Upper lobe of right lung (tissue), 1 donor: ENCODE measurements at places on chromosomes 3 and 15. TPM values are rescaled to one million over a fixed set of nuclear protein-coding genes. Genes with fewer than 3 reads are reported as not detected.
A peak's percentile ranks its signal among the peaks of the same experiment; 100 is the strongest.

SGO1 gene
- not detected for total RNA-seq

GOLGA6L9 gene
- 3.4 TPM for total RNA-seq

EDEM1 gene
- total RNA-seq: 88.6 TPM

RASA2 gene
- 30.3 TPM for total RNA-seq

CP gene
- total RNA-seq: 3.4 TPM

IL17RB gene
- total RNA-seq: 12.4 TPM

SI gene
- not detected for total RNA-seq

ANKRD63 gene
- total RNA-seq: not detected

CKMT1A gene
- total RNA-seq: 1.9 TPM

SCN5A gene
- total RNA-seq: 0.58 TPM

PAQR9 gene
- not detected for total RNA-seq

CHST2 gene
- total RNA-seq: 8.2 TPM

EPB42 gene
- not detected for total RNA-seq

RARRES1 gene
- total RNA-seq: 41.5 TPM

ZNF619 gene
- 6.8 TPM for total RNA-seq

DNA sequence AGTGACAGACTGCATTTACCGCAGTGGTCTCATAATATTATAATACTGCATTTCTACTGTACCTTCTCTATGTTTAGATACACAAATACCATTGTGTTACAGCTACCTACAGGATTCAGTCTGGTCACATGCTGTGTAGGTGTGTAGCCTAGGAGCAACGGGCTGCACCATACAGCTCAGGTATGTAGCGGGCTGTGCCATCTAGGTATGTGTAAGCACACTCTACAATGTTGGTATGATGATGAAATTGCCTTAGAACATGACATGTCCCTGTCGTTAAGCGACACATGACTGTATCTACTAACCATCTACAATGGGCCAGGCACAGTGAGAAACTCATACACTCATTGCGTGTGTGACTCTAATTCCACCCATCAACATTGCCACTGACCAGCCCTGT lies 85.5 kb upstream of the SEC13 start:
- no peaks in the 10 kb centered on the region for H3K27me3 ChIP-seq
- H3K4me3 ChIP-seq: no peak overlapping the region
- no peak overlapping the region for H3K27ac ChIP-seq
- H3K4me1 ChIP-seq: no peaks in the 10 kb centered on the region
- no peaks in the 10 kb centered on the region for H3K36me3 ChIP-seq

DNA sequence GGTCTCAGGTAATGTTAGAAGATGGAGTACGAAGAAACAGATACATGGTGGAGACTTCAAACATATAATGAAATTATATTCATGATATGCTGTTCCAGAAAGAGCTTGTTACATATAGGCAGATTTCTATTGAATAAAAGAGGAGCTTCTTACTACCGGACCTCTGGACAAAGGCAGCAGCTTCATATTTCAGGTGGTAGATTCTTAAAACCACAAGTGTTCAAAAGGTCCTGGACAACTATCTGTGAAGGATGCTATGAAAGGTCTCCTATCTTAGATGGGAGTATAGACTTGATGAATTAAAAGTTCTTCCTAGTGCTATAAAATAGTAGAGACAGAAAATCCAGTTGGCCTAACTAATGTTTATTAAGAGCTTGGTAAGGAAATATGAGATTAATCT lies 43.2 kb downstream of the MYLK start:
- H3K27ac ChIP-seq: no peak overlapping the region
- no peaks in the 10 kb centered on the region for H3K27me3 ChIP-seq
- no peak for DNase-seq
- no peak overlapping the region for H3K4me3 ChIP-seq
- no peaks in the 10 kb centered on the region for H3K4me1 ChIP-seq
- H3K36me3 ChIP-seq: no peaks in the 10 kb centered on the region

GRCh38 chr3:123521179-123521969 lies 63.5 kb downstream of the HACD2 start:
- no peak overlapping the region for H3K27ac ChIP-seq
- H3K27me3 ChIP-seq: no peaks in the 10 kb centered on the region
- peaks cover 11% of the 10 kb centered on the region for H3K36me3 ChIP-seq
- no peak for DNase-seq

DNA sequence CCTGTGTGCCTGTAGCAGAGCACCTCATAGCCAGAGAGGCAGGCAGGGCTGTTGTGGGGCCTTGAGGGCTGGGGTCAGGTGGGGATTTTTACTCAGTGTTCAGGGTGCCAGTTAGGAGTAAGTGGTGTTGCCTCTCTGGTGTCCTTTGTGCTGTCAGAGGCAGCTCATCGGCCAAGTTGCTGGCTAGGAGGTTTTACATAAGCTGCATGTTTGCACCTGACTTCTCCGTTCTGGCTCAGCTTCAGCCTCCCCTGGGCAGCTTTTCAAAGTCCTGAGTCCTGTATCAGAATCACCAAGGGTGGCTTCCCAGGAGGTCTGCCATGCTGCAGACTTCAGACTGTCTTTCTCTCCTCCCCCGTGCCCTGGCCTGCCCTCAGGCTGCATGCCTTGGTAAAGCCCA lies 242.6 kb upstream of the TPM1 start:
- no peak overlapping the region for H3K27ac ChIP-seq
- no peaks in the 10 kb centered on the region for H3K27me3 ChIP-seq
- H3K4me3 ChIP-seq: no peak overlapping the region
- H3K36me3 ChIP-seq: no peaks in the 10 kb centered on the region
- no peak for DNase-seq
- H3K4me1 ChIP-seq: no peaks in the 10 kb centered on the region

- no peak overlapping the region for H3K4me3 ChIP-seq
- H3K27me3 ChIP-seq: no peaks in the 10 kb centered on the region
- peaks cover 61% of the 10 kb centered on the region for H3K4me1 ChIP-seq
- no peak overlapping the region for H3K27ac ChIP-seq
- no peak for DNase-seq
Measured at GRCh38 chr15:92893200-92893599, 6.9 kb upstream of the CHD2 start.

DNA sequence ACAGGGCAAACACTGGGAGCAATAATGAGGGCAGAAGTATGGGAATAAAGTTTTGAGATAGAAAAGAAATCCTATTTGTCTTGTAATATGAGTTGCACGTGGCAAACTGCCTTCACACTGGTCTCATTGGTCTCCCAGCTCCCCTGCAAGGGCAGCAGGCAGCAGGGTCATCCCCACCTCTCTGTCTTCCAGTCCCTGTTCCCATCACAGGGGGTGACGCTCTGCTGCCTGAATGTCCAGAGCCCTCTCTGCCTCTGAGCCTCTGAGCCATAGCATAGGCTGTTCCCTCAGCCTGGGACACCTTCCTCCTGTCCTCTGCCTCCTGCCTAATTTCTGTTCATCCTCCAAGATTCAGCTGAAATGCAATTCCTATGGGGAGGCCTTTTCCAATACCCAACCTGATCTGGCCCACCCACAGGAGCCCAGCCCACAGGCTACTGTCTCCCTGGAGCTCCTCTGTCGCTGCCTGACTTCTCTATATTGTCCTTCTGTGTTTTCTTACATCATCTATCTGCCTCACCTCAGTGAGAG lies 12.1 kb upstream of the SKOR1 start:
- H3K27me3 ChIP-seq: no peaks in the 10 kb centered on the region
- H3K4me1 ChIP-seq: no peaks in the 10 kb centered on the region
- H3K4me3 ChIP-seq: no peak overlapping the region
- H3K36me3 ChIP-seq: no peaks in the 10 kb centered on the region
- peak; percentile 38 for DNase-seq

- H3K27ac ChIP-seq: no peak overlapping the region
- H3K4me1 ChIP-seq: no peaks in the 10 kb centered on the region
- peaks cover 65% of the 10 kb centered on the region for H3K36me3 ChIP-seq
Measured at GRCh38 chr3:195302431-195302830, 31.5 kb upstream of the XXYLT1 start.

GRCh38 chr15:64792282-64792681 lies 16.9 kb upstream of the RBPMS2 start:
- no peak overlapping the region for H3K4me3 ChIP-seq
- no peak for DNase-seq
- H3K36me3 ChIP-seq: no peaks in the 10 kb centered on the region
- H3K4me1 ChIP-seq: no peaks in the 10 kb centered on the region
- H3K27ac ChIP-seq: no peak overlapping the region

DNA sequence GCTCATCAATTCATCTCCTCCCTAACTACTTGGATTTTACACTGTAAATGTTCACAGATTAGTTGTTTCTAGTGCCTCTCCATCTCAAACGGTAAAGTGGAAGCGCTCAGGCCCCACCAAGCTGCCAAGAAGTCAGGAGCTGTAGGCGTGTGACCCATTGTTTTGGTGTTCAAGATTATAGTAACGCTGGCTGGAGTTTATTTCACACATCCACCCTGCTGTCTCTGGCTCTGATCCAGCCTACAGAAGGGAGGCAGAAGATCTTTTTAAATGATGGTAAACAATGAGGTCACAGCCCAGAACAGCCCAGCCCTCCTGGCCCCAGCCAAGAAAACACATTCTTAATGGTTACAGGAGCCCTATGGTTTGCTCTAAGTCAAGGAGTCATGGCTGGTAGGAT lies 25.7 kb upstream of the GALNT15 start:
- H3K27me3 ChIP-seq: no peaks in the 10 kb centered on the region
- H3K4me1 ChIP-seq: peaks cover 11% of the 10 kb centered on the region
- no peaks in the 10 kb centered on the region for H3K36me3 ChIP-seq
- no peak overlapping the region for H3K4me3 ChIP-seq

GRCh38 chr3:52374173-52374572 lies 58.1 kb downstream of the DNAH1 start:
- no peaks in the 10 kb centered on the region for H3K27me3 ChIP-seq
- no peak overlapping the region for H3K27ac ChIP-seq
- H3K4me3 ChIP-seq: no peak overlapping the region
- DNase-seq: no peak
- H3K36me3 ChIP-seq: peaks cover 5% of the 10 kb centered on the region

DNA sequence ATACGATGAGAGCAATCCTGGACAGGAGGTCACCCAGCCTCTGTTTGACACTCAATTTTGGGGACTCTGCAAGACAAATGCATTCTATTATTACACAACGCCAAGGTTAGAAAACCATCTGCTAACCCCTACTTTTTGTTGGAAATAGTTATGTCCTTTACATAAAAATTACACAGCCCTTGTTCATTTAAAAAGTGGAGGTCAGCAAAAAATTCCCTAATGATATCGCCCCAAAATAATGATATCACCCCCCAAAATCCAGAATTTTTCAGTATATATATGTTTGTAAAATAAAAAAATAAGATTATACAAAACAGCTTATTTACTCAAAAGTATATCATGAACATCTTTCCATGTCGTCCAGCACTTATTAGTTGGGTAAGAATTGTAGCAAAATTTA lies 11.4 kb downstream of the ROPN1 start:
- H3K4me1 ChIP-seq: no peaks in the 10 kb centered on the region
- no peak for DNase-seq
- H3K27me3 ChIP-seq: no peaks in the 10 kb centered on the region
- no peak overlapping the region for H3K27ac ChIP-seq

DNA sequence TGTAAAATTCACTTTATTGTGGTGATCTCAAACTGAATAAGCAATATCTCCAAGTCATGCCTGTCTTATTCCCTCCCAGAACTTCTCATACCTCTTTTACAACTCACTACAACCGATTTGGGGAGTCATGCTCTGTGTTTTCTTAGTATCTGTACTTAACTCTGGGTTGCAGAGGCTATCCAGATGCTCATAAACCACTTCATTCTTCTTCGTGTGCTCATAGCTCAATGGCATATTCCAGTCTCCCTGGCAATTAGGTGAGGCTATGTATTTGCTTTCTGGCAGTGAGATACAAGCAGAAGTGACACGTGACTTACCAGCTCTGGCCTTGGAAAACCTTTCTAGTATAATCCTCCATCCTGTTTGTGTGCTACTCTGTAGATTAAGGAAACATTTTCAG lies 360.9 kb downstream of the ZNF385D start:
- no peak overlapping the region for H3K27ac ChIP-seq
- H3K36me3 ChIP-seq: no peaks in the 10 kb centered on the region
- H3K4me3 ChIP-seq: no peak overlapping the region
- no peaks in the 10 kb centered on the region for H3K27me3 ChIP-seq

GRCh38 chr3:185984203-185984602 lies 46.4 kb upstream of the TRA2B start:
- no peak for DNase-seq
- H3K36me3 ChIP-seq: no peaks in the 10 kb centered on the region
- no peak overlapping the region for H3K27ac ChIP-seq
- H3K27me3 ChIP-seq: peaks cover 5% of the 10 kb centered on the region
- peaks cover 4% of the 10 kb centered on the region for H3K4me1 ChIP-seq

- H3K36me3 ChIP-seq: no peaks in the 10 kb centered on the region
- H3K4me1 ChIP-seq: no peaks in the 10 kb centered on the region
- H3K27ac ChIP-seq: no peak overlapping the region
- no peak for DNase-seq
- no peaks in the 10 kb centered on the region for H3K27me3 ChIP-seq
Measured at GRCh38 chr3:96072226-96072625, 742.2 kb upstream of the EPHA6 start.

DNA sequence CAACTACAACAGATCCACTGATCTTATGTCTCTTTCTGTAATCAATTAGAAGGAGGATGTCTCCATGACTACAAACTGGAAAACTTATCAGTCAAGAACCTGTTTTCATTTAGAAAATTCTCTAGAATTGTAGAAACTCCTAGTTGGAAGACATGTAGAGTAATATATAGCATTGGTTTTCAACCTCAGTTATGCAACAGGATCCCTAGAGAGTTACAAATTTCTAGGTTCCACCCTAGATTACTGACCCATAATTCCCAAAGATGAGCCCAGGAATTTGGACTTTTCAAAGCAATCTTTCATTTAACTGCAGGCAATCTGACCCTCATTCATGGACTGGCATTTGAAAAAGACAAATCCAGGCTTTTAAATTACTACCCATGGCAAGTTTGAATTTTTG lies 116.9 kb upstream of the RAP2B start:
- DNase-seq: no peak
- H3K27ac ChIP-seq: no peak overlapping the region
- H3K4me1 ChIP-seq: no peaks in the 10 kb centered on the region
